RCC 7860 (cell line): ENCODE measurements at places on chromosomes 12 and 14.

GRCh38 chr12:131473741-131474709 lies 236.9 kb upstream of the SFSWAP start:
- DNase-seq: no peak

GRCh38 chr12:71162832-71163763 lies 5.3 kb upstream of the TSPAN8 start:
- DNase-seq: no peak

- DNase-seq: no peak
Measured at GRCh38 chr14:95713596-95714371, at the start of gene TCL1A. TSS of gene TCL1A (minus strand) at chr14:95714125. CDS start at chr14:95714066, 59 bp downstream.

DNA sequence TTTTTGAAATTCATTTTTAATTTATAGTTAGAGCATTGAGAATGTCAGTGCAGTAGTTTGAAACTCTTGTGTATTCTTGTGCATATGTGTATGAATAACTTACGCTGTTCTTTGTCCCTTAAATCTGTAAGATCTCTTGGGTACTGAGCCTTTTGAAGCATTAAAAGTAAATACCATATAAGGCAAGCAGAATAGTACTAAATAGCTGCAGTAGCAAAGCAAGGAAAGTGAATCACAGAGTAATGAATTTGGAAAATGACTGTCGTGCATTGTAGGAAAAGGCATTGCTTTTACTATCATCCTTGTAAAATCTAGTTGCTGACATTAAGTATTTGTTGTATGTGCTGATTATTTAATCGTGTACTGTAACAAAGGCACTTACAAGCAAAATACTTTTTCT lies 12.1 kb downstream of the CNOT2 start:
- DNase-seq: no peak

GRCh38 chr12:17918013-17918412 lies 172.0 kb downstream of the RERGL start:
- no peak for DNase-seq

DNA sequence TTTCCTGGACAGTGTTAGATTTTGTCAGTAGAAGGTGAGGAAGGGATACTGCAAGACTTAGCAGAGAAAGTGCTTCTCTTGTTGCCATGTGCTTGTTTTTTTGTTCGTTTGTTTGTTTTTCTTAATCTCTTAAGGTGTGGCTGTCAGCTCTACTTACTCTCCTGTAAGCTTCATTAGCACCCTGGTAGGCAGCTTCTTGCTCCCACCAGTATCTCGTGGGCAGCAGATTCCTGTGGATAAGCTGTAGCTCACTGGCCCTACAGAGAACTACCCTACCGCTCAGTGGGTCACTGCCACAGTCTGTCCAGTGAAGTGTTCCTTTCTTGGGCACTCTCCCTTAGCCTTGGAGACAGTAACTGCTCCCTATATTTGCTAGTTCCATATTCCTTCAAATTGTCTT lies 30.1 kb downstream of the VRK1 start:
- no peak for DNase-seq

DNA sequence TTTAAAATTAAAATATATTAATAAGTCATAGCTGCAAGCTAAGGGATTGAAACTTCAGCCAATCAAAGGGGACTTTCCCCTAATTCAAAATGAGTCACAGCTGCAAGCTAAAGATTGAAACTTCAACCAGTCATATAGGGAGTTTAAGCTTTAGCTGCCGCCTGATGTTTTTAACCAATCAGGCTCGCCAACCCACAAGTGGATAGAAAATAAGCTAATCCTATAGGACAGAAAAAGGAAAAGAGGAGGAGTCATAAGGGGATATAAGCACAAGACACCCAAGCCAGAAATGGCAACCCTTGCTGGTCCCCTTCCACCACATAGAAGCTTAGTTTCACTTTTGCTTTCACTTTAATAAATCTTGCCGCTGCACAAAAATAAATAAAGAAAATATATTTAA lies 1154.6 kb downstream of the GALC start:
- DNase-seq: peak; percentile 25

GRCh38 chr12:49720214-49720613 lies 13.0 kb upstream of the FMNL3 start:
- DNase-seq: no peak

DNA sequence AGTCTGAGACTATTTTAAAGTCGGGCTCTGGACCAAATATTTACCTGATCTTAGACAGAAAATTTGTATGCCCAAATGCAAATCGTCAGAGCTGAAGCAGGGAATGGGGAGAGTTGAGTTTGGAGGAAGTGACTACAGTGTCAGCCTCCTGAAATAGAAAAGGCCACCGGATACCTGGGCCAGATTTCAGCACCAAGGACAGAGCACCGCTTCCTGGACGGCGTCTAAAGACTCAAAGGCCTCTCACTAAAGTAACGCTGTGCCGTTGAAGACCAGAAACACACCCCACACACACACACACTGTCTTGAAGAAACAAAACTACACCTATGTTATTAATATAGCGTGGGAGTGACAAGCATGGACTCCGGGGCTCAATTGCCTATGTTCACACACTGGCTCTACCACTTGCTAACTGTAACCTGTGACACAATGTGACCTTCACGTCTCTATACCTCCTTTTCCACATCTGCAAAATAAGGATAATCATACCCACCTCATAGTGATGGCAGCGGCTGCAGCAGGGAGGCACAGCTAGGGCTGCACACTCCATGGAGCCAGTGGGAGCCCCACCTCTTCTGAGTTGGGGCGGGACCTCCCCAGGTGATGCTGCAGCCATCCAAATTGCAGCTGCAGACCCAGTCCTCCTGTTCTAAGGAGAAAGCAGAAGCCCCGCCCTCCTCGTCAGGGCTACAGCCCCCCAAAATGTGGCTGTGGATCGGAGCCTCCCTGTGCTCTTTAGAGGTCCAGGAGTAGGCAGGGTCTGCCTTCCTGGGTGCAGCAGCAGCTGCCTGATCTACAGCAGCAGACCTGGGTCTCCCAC lies 35.6 kb downstream of the KRT76 start:
- DNase-seq: peak; percentile 10
